ENCODE measurements at places on chromosomes 7 and 10.

GRCh38 chr7:11540271-11540761, 291.7 kb downstream of the THSD7A start:
- peak; percentile 3 for DNase-seq

- DNase-seq = no peak
These were observed 255.4 kb downstream of the ELMO1 start for GRCh38 chr7:37193087-37193774.

GRCh38 chr7:64888561-64888900, 14.5 kb upstream of the ZNF273 start:
- DNase-seq = no peak

GRCh38 chr10:45280113-45280760, 35.2 kb downstream of the OR13A1 start:
- no peak for DNase-seq

- DNase-seq = no peak
These were observed 10.7 kb upstream of the SPOCK2 start for GRCh38 chr10:72098836-72099599.

- peak; percentile 12 for DNase-seq
These were observed 117.9 kb upstream of the MACROH2A2 start for GRCh38 chr10:69934768-69935167.

DNA sequence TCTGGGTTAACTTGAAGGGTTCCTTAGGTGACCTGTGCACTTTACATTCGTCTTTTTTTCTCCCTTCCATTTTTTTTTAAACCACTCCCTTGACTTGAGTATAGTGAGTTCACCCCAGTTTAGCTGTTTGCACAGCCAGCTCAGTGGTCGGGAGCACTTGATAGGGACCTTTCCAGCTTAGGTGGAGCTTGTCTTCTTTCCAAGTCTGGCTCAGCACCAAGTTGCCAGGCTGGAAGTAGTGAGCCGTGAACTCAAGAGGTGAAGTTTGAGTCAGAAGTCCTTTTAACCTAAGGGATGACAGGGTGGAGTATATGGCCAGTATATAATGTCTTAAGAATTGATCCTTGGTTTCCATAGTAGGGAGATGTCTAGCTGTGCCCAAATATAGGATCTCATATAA, 7.2 kb downstream of the DNAH11 start:
- DNase-seq = no peak

DNA sequence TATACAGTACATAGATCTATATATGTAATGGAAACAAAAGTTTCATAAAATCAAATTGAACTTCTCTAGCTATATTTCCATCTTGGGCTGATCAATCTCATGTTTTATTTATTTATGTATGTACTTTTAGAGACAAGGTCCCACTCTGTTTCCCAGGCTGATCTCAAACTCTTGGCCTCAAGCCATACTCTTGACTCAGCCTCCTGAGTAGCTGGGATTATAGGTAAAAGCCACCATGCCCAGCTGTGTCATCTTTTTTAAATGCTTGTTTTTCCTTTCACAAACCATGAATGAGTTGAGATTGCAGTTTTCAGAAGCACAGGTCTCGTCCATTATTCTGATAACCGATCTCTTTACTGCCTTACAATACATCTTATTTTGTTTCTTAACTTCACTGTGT, 400.9 kb downstream of the KCNMA1 start:
- DNase-seq = no peak

DNA sequence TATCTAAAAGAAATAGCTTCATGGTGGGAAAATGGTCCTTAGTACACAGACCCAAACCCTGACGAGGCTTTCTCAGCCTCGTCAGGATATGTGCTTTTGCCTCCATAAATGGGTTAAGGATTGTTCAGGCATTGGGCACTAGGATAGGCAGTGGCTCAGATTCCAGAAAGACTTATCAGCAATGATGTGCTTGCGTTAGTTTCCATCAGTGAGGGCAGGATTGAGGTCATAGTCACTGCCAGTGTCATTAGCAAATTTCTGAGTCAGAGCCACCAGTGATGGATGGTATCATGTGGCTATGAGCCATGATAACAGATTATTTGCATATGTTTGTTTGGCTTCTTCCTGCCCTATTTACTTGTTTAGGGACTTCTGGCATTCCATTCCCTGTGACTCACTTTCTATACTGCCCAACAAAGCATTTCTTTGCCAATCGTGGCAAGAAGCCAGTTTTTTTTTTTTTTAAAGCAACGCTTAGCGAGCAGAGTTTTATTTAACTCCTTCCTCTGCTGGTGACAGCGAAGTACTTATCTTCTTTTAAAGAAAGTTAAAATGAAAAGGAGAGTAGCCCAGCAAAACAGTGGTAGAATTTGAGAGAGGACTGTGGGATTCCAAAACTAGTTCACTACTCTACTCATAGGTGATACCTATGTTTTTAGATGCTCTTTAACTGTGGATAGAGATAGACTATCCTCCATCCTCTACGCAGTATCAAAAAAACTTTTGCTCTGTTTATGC, 44.4 kb downstream of the MYPN start:
- DNase-seq = peak; percentile 95

GRCh38 chr10:121069061-121069850, 218.1 kb downstream of the WDR11 start:
- peak; percentile 51 for DNase-seq
